ENCODE measurements at places on chromosomes 5 and 9. TPM values are rescaled to one million over a fixed set of nuclear protein-coding genes. Genes with fewer than 3 reads are reported as not detected.

GRCh38 chr5:178797101-178797521 is 62.6 kb upstream of the ZNF354B start:
- no peak for DNase-seq
- no peak overlapping the region for H3K27ac ChIP-seq
- no peaks in the 10 kb centered on the region for H3K4me1 ChIP-seq
- no peaks in the 10 kb centered on the region for H3K36me3 ChIP-seq
- no peak overlapping the region for H3K4me3 ChIP-seq

DNA sequence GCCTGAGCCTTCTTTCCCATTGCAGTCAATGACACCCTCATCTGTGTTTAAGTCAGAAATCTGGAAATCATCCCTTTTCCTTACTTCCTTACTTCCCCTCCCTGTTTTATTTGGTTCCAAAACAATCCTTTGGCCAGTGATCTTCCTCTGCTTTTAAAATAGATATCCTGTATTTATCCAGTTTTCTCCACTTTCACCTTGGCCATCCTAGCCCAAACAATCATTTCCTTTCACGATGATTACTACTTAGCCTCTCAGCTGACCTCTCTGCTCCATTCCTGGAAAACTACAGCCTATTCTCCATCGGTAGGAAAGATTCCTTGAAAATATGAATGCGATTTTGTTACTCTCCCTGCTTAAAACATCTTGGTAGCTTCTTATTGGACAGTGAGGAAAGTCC is 565.4 kb downstream of the TLR4 start:
- no peaks in the 10 kb centered on the region for H3K4me1 ChIP-seq
- H3K4me3 ChIP-seq: no peak overlapping the region
- no peaks in the 10 kb centered on the region for H3K36me3 ChIP-seq
- DNase-seq: no peak
- no peak overlapping the region for H3K27ac ChIP-seq

DNA sequence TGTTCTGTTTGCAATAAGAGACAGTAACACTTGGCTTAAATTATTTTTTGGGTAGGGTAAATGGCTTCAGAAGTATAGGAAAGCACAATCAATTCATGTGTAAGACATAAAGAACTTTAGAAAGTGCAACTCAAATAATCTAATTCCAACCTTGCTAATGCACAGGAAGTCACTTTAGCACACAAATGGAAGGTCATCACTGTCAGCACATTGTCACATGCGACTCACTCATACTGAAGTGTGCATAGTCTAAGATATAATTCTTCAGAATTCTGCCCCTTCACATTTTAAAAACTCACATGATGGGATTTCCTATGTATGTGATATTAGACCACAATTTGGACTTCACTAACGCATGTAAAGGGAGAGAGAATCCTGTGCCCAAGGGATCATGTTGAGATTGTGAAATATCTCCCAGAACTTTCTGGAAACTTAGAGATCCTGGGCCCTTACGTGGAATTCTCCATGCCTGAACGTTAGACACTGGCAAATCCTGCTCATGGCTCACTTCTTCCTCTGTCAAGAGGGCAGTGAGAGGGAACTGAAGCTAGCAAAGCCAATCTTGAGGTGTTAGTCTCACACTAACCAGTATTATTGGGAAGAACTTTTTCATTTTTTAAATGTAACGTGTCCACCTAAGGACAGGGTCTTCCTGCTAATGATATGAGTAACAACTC is 403.2 kb upstream of the PTGER4 start:
- H3K27me3 ChIP-seq: no peaks in the 10 kb centered on the region
- H3K4me1 ChIP-seq: peaks cover 46% of the 10 kb centered on the region
- no peak for DNase-seq
- H3K27ac ChIP-seq: peak overlapping the region; percentile 89

DNA sequence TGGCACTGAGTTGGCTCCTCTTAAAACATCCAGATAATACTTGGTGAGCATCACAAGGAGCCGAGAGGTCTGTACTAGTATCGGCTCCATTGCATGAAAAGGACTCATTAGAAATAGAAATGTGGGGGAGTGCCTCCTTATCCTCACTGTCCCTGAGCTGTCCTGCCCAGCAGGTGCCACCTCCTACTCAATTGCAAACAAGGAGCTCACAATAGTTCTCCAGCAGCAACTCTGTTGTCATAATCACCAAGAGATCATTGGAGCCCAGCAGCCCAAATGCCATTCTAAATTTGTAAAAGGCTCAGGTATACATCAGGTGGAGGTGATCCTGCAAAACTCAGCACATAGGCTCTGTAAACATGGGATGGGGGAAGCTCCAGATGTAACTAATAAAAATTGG is 99.1 kb downstream of the PLK2 start:
- no peak for DNase-seq
- H3K4me3 ChIP-seq: no peak overlapping the region
- H3K27ac ChIP-seq: no peak overlapping the region
- no peaks in the 10 kb centered on the region for H3K4me1 ChIP-seq
- H3K27me3 ChIP-seq: no peaks in the 10 kb centered on the region

PCDHGB4 gene
- total RNA-seq: not detected

GRCh38 chr9:35691334-35691650 is 1.6 kb upstream of the TPM2 start:
- H3K27me3 ChIP-seq: no peaks in the 10 kb centered on the region
- H3K4me3 ChIP-seq: peak overlapping the region; percentile 75
- H3K27ac ChIP-seq: peak overlapping the region; percentile 21
- H3K4me1 ChIP-seq: peaks cover 24% of the 10 kb centered on the region
- peaks cover 1% of the 10 kb centered on the region for H3K36me3 ChIP-seq
- no peak for DNase-seq

DNA sequence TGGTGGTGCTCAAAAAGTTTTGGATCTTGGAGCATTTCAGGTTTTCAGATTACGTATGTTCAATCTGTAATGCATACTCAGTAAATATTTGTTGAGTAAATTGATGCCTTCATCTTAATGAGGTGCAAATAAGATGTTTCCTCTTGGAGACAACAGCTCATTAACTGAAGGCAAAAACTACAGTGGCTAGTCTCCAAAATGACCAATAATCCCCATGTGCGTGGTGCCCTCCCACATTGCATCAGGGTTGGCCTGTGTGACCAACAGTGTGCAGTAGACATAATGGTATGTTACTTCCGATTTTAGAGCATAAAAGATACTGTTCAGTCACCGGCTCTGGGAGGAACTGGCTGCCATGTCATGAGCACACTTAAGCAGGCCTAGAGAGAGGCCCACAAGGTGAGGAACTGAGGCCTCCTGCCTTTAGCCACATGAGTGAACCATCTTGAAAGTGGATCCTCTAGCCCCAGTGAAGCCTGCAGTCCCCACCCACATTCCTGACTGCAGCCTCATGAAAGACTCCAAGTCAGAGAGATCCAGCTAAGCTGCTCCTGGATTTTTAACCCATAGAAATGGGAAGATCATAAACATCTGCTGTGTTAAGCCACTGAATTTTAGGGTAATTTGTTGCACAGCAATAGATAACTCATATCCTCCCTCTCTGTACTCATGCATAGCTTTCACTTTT is 55.7 kb downstream of the LIFR start:
- H3K27ac ChIP-seq: no peak overlapping the region
- H3K4me1 ChIP-seq: no peaks in the 10 kb centered on the region
- peaks cover 13% of the 10 kb centered on the region for H3K27me3 ChIP-seq
- DNase-seq: no peak
- no peak overlapping the region for H3K4me3 ChIP-seq
- no peaks in the 10 kb centered on the region for H3K36me3 ChIP-seq

ARL14EPL gene
- not detected for total RNA-seq

DNA sequence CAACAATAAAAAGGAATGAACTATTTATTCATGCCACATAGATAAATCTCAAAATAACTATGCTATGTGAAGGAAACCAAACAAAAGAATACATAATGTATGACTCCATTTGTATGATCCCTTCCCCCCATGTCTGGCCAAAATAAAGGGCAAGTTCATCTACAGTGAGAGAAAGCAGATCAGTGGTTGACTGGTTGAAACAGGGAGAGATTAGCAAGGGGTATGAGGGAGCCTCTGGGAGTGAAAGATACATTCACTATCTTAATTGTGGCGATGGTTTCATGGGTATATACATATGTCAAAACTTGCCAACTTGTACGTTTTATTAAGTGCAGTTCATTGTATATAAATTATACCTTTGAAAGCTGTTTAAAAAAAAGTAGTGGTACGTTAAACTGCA is 4.8 kb downstream of the PSMD5 start:
- H3K4me3 ChIP-seq: no peak overlapping the region
- H3K27ac ChIP-seq: no peak overlapping the region
- H3K27me3 ChIP-seq: no peaks in the 10 kb centered on the region
- peaks cover 55% of the 10 kb centered on the region for H3K36me3 ChIP-seq

DNA sequence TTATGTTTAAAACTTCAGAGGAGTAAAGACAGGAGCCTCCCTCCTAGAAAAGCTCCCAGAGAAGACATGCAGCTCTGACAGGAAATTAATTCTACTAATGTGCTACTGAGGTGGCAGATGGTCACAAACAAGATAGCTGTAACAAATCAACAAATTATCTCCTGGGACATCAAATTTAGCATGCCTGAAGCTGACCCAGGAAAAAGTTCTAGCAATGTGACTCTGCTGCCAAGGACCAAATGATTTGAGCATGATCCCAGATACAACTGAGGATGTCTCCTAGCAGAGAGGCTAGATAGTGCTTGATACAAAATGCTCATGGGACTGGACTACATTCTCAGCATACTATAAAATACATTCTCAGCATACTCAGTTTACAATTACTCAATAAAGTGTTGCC is 413.5 kb upstream of the SMC2 start:
- no peaks in the 10 kb centered on the region for H3K4me1 ChIP-seq
- H3K36me3 ChIP-seq: no peaks in the 10 kb centered on the region
- no peak overlapping the region for H3K27ac ChIP-seq

CFAP157 gene
- not detected for total RNA-seq

STPG3 gene
- total RNA-seq: not detected

DNA sequence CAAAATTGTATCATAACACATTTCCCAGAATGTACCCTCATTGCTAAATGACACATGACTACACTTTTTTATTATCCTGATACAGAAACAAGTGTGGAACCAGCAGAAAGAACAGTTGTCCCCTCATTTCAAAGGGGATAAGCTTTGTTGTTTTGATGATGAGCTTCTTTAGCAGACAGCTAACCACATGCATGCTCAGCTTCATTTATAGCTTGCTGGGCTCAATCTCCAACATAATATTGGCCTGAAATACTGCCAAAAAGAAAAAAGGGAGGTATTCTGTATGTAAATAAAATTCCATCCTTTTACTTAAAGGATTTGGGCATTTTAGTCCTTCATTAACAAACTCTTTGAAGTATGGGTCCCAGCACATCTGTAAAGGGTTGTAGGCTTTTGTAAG is 120.4 kb downstream of the SPATA31D1 start:
- no peaks in the 10 kb centered on the region for H3K27me3 ChIP-seq
- no peaks in the 10 kb centered on the region for H3K36me3 ChIP-seq

TMEM171 gene
- not detected for total RNA-seq

CER1 gene
- total RNA-seq: not detected

SLC4A9 gene
- total RNA-seq: 0.78 TPM

TRIM52 gene
- 24.2 TPM for total RNA-seq

- DNase-seq: no peak
- H3K36me3 ChIP-seq: no peaks in the 10 kb centered on the region
- H3K27ac ChIP-seq: no peak overlapping the region
- H3K4me3 ChIP-seq: no peak overlapping the region
- no peaks in the 10 kb centered on the region for H3K27me3 ChIP-seq
Observed at GRCh38 chr5:143162810-143163209, 240.7 kb downstream of the NR3C1 start.

- peaks cover 8% of the 10 kb centered on the region for H3K27me3 ChIP-seq
- no peak for DNase-seq
- H3K36me3 ChIP-seq: no peaks in the 10 kb centered on the region
- H3K4me1 ChIP-seq: no peaks in the 10 kb centered on the region
- H3K4me3 ChIP-seq: no peak overlapping the region
Observed at GRCh38 chr5:72378639-72379289, 58.6 kb downstream of the PTCD2 start.

- no peak overlapping the region for H3K4me3 ChIP-seq
- DNase-seq: no peak
- H3K36me3 ChIP-seq: no peaks in the 10 kb centered on the region
- H3K27me3 ChIP-seq: peaks cover 2% of the 10 kb centered on the region
Observed at GRCh38 chr9:76927540-76928240, 21.8 kb upstream of the PRUNE2 start.

- no peak overlapping the region for H3K4me3 ChIP-seq
- H3K27me3 ChIP-seq: peaks cover 57% of the 10 kb centered on the region
- no peaks in the 10 kb centered on the region for H3K36me3 ChIP-seq
- peaks cover 16% of the 10 kb centered on the region for H3K4me1 ChIP-seq
- no peak for DNase-seq
- H3K27ac ChIP-seq: no peak overlapping the region
Observed at GRCh38 chr5:145951071-145951470, 14.7 kb downstream of the SH3RF2 start.

DNA sequence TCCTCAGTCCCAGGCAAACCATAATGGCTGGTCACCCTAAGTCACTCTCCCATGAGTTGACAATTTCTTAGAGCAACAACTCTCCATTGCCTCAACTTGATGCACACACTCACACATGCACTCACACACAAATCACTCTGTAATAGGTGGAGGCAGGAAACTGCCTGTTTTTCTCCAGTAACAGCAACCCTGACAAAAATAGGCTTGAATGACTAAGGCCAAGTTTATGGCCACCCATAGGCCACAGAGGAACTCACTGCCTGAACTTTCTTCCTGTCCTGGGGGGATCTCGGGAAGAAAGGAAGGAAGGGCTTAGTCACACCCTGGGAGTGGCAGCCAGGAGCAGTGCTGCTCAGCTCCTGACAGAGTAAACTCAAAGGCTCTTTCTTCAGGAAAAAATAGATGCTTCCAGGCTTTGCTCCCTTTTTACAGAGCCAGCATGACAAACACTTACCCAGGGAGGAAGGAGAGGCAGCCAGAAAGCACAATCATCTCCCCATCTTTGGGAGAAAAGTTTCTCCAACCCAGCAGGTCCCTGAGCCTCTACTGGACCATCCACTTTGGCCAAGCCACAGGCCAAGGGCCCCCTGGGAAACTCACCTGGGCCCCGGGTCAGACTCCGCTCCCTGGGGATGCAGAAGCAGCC is 368 bp downstream of the SH3TC2 start:
- H3K36me3 ChIP-seq: no peaks in the 10 kb centered on the region
- no peak for DNase-seq
- peaks cover 11% of the 10 kb centered on the region for H3K27me3 ChIP-seq

TOR4A gene
- total RNA-seq: 23.2 TPM

MUSK gene
- total RNA-seq: not detected

SIT1 gene
- total RNA-seq: 210 TPM

DNA sequence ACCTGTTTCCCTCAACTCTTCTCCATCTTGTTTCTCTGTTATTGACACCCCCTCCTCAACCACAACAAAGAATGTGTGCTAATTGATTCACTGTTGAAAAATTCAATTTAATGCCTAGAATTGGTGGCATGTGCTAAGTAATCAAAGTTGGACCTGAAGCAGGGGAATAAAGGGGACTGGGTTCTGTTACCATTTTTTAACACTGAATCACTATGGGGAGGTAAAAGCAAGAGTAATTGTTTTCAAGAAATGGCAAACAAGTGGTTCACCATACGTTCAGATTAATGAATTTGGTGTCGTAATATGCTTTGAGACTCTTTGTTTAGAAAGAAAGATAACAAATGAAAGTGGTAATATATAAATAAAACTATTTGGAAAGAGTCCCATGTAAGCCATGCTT is 17.0 kb upstream of the SSBP2 start:
- peaks cover 2% of the 10 kb centered on the region for H3K27me3 ChIP-seq
- no peak overlapping the region for H3K27ac ChIP-seq
- H3K4me1 ChIP-seq: peaks cover 8% of the 10 kb centered on the region
- no peak overlapping the region for H3K4me3 ChIP-seq
- DNase-seq: no peak
- H3K36me3 ChIP-seq: no peaks in the 10 kb centered on the region

PPIC gene
- not detected for total RNA-seq

GRCh38 chr5:59645380-59645779 is 248.1 kb downstream of the PDE4D start:
- no peak for DNase-seq
- H3K36me3 ChIP-seq: no peaks in the 10 kb centered on the region
- no peaks in the 10 kb centered on the region for H3K4me1 ChIP-seq
- no peak overlapping the region for H3K27ac ChIP-seq
- H3K27me3 ChIP-seq: peaks cover 3% of the 10 kb centered on the region
